Activated effector memory CD4-positive, alpha-beta T cell treated with Interleukin-2 at 50 U/mL for 16 hours (primary cell): ENCODE measurements at places on chromosomes 6 and 20.
A peak's percentile ranks its signal among the peaks of the same experiment; 100 is the strongest.

DNA sequence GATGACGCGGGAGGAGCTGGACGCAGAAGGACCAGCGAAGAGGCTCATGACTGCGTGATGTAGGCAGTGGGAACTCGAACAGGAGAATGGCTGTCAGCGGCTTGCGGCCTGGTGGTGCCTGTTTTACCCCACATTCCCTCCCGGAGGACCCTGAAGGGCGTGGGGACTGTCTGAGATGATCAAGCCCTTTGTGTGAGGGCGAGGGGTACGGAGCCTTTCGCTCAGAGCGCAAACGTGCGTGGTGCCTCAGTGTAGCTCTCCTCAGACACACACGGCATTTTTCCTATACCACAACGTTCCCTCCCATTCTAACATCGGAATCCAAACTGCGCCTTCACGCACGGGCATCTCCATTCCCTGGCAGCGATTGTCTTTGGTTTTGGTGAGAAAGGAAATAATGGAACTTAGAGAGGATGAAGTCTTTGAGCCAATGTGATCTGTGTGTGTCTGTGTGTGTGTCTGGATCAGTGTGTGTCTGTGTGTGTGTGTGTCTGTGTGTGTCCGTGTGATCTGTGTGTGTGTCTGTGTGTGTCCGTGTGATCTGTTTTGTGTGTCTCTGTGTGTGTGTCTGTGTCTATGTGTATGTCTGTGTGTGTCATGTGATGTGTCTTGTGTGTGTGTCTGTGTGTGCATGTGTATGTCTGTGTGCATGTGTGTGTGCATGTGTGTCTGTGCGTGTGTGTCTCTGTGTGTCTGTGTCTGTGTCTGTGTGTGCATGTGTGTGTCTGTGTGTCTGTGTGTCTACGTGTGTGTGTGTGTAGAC, 5.3 kb downstream of the PTK6 start:
- no peak for DNase-seq

DNA sequence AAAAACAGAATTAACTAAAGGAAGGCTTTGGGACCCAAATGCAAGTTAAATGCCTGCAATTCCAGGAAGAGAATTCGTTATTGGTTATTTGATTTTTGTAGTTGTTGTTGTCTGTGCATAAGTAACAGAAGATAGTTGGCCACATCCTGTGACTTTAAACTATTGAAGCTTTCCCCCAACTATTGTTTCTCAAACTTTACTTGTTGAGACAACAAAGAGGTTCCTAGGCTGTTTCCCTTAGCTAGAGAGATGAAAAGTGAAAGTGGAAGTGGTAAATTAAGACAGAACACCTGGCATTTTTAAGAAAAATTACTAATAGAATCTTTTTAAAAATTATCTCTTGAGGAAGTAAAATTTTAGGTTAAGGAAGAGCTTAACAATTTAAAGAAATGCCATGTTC, 525.2 kb downstream of the PKHD1 start:
- no peak for DNase-seq

DNA sequence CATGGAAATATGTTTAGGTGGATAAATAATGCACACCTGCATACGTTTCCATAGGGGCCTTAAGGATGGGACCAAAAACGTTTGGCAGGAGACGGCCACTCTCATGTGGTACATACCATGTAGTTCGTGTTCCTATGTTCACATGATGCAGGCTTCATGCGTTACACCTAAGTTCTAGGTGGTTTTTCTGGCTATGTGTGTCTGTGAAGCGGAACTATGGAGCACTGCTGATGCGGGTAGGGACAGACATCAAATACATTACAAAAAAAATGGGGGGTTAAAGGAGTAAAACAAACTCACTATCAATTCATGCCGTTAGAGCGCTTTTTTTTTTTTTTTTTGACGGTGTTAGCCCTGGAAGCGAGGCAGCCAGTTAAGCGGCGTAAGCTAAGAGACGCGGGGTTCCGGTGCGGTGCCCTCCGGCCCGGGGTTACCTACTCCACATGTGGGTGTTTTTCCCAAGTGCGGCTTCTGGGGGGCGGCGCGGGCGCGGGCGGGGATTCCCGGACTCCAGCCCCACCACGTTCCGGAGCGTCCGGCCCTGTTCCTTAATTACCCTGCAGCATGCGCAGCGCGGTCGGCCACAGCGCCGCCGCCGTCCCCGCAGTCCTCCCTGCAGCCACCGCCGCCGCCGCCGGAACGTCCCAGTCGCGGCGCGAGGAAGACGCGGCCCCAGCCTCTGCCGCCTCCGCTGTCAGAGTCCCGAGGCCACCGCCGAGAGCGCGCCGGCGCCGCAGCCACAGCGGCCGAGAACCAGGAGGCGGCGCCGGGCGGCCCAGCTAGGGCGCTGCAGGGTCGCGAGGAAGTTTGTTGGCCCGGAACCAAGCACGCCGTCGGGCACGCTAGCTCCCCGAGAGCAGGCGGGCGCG, 648 bp downstream of the COL19A1 start:
- peak; percentile 45 for DNase-seq

DNA sequence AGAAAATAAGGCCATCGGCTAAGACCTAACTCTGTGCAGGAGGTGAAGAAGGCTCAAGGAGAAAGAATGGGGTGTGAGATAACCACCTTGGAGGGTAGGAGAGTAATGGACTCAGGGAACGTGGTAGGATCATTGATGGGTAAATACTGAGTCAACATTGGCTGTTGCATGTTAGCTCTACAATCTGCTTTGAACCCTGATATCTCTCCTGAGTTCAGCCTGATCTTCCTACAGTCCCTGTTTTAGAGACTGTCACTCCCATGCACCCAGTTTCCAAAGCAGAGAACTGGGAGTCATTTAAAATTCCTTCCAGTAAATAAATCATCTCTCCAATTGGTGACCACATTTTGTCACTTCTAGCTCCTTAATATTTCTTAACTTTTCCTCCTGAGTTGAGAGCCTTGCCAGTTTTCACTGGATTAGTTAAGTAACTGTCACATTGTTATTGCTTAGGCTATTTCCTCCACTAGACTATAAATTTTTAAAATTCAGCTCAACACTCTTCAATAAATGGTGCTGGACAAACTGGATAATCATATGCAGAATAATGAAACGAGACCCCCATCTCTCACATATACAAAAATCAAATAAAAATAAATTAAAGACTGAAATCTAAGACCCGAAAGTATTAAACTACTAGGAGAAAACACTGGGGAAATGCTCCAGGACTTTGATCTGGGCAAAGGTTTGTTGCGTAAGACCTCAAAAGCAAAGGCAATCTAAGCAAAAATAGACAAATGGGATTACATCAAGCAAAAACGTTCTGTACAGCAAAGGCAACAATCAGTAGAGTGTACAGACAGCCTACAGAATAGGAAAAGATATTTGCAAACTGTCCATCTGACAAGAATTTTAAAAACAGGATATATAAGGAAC, 138.9 kb upstream of the TMEM170B start:
- DNase-seq: no peak

DNA sequence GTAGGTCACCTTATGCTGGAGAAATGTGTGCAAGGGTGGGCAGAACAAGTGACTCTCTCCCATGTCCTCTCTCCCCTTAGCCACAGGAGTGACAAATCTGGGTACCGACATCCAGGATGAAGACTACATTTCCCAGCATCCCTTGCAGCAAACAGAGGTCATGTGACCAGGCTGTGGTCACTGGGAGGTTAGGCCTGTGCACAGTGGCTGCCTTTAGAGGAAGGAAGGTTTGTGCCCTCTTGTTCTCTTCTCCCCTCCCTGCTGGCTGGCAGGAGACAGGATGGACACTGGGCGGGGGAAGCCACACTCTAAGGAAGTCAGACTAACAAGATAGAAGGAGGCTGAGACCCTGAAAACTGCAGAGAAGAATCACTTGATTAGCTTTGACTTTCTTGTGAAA, 360.2 kb downstream of the PREX1 start:
- DNase-seq: no peak
